ENCODE measurements at places on chromosomes 5 and 9. TPM values are rescaled to one million over a fixed set of nuclear protein-coding genes. Genes with fewer than 3 reads are reported as not detected.

- DNase-seq: peak; percentile 79
Measured at GRCh38 chr5:143063175-143063970, 293.2 kb downstream of the ARHGAP26 start.

DNA sequence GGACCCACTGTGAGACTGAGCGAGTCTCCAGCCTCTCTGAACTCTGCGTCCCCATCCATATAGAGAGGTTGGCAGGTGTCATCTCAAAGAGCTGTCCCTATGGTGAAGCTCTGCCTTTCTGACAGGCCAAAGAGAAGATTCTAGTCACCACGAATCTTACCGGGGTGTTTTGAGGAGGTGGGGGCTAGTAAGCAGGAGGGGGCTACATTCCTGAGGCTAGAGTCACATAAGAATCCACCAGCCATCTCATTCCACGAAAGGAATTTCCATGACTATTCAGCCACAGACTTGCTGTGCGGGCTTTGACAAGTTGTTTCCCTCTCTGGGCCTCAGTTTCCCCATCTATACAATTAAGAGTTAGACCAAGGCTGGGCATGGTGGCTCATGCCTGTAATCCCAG lies 16.3 kb downstream of the PDGFRB start:
- DNase-seq: no peak

DNA sequence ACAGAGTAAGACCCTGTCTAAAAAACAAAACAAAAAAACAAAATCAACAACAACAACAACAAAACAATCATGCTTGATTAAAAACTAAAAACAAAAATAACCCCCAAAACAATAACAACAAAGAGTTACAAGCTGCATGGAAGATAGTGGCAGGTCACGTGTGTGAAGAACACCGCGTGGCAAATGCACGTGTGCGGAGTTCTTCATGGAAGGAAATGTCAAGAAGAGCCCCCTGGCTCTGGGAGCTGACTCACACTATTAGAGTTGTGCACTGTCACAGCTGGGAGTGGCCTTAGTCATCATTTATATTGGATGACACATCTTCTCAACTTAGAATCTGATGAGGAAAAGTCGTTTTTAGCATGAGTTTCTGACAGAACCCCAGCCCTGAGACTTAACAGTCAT lies 110.5 kb downstream of the JMY start:
- no peak for DNase-seq

- DNase-seq: no peak
Measured at GRCh38 chr9:132894862-132895835, 16.5 kb downstream of the SPACA9 start.

DNA sequence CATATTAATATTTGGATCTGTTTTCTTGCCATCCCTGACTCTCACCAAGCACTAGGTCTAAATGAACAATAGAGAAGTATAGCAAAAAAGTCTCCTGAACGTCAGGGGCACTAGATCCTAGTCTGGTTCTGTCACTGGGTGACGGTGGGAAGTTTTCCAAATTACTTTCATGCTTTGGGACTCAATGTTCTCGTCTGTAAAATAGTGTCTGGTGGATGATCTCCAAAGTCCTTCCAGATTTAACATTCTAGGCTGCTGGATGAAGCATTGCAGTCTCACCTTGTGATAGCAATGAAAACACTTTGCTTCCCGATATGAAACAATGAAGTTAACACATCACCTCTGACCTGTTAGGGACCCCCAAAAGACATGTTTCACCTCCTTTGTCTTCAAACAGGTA lies 199.3 kb downstream of the SEC61B start:
- DNase-seq: no peak

DNA sequence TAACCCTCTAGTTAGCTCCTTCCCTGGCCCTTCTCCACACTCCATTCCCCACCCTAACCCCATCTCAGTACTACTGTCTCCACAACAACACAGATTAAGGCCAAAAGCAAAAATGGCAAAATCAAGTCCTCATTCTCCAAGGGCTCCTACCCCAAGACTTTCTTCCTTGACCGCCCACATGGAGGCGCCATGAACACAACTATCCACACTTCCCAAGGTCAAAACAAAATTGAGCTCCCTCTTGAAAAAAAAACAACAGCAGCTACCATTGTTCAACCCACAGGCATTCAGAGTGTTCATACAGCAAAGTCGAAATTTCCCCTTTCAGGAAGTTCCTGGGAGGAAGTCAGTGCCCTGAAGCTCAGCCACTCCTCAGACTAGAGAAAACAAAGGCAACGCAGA lies 54.4 kb downstream of the GNAQ start:
- DNase-seq: peak; percentile 63

GRCh38 chr5:2143088-2143487 lies 260.4 kb upstream of the IRX4 start:
- DNase-seq: no peak

GRCh38 chr5:22242532-22242931 lies 610.6 kb downstream of the CDH12 start:
- no peak for DNase-seq

GRCh38 chr9:99365233-99365980 lies 143.3 kb downstream of the SEC61B start:
- DNase-seq: no peak

DNA sequence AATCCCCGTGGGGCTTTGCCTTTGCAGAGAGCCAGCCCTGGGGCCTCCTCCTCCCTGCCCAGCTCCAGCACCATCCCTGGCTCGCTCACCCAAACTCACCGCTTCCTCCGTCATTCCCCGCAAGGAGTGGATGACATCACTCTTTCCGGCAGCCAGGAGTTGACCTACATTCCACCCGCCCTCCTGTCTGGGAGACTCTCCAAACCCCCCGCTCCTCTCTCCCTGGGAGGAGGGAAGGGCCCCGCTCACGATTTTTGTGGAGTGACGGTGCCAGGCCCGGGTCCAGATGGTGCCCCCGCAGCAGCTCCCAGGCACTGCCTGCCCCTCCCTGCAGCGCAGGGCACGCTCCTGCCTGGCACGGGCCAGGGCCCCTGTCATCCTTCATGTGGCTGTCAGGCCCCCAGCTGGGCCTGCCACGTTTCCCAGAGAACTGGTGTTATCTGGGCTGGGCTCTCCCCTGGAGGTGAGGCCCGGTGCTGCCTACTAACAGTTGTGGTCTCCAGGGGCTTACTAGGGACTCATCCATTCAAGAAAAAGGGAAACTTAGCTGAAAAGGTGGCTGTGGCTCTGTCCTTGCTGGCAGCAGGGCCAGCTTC lies 52.3 kb downstream of the NTNG2 start:
- DNase-seq: peak; percentile 82

DNA sequence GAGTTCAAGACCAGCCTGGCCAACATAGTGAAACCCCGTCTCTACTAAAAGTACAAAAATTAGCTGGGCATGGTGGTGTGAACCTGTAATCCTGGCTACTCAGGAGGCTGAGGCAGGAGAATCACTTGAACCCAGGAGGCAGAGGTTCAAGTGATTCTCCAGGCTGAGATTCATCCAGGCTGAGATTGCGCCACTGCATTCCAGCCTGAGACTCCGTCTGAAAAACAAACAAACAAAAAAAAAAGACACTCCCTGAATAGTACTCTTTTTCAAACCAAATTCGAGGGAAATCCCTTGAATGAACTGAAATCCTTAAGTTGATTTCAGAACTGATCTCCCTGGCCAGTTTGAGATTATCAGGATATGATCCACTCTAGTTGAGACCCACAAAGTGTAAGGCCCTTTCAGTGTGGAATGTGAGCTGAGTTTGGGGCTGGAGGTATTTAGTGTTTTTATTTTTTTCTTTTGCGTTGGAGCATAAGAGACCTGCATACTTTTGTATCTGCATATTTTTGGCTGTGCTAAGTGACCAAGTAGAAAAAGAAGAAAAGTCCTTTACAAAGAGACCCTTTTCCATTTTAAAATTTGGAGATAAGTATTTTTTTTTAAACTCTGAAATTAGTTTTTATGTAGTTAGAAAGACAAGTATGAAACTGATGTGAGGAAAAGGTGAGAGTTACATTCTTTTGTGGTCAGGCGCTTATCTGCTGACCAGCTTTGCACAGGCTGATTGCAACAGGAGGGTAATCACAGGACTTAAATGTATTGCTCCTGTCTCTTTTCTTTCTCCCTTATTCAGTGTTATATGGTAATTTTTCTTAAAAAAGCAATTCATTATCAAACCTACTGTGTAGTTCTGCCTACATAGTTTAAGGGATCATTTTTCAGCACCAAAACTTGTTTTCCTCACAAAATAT lies 42.9 kb downstream of the TMEFF1 start:
- no peak for DNase-seq

GRCh38 chr5:16856531-16856930 lies 79.6 kb downstream of the MYO10 start:
- no peak for DNase-seq

- no peak for DNase-seq
Measured at GRCh38 chr9:108182950-108183381, 672.8 kb downstream of the ACTL7B start.

GRCh38 chr5:172659909-172660628 lies 19.0 kb downstream of the NEURL1B start:
- peak; percentile 94 for DNase-seq

DNA sequence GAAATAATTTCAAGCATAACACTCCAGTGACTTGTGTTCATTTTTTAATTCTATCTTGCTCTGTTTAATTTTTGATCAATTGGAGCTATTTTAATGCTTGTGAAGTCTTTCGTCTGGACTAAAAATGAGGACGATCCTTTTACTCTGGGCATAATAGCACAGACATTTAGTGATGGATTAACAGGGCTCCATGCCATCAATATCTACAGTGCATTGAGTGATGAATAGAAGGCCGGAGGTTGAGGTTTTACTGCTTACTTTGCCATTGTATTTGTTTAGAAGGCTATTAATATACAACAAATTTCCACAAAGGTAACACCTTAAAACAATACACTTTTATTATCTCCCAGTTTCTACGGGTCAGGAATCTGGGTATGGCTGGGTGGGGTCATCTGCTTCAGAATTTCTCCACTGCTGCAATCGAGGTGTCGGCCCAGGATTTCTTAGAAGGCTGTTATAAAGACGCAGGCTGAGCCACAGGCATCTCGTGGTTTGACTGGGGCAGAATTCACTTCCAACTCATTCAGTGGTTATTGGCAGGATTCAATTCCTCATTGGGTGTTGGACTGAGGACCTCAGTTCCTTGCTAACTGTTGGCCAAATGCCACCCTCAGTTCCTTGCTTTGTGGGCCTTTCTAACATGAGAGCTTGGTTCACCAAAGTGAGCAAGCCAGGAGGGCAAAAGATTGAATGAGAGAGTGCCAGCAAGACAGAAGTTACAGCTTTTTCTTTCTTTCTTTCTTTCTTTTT lies 265.4 kb upstream of the VLDLR start:
- DNase-seq: no peak

DNA sequence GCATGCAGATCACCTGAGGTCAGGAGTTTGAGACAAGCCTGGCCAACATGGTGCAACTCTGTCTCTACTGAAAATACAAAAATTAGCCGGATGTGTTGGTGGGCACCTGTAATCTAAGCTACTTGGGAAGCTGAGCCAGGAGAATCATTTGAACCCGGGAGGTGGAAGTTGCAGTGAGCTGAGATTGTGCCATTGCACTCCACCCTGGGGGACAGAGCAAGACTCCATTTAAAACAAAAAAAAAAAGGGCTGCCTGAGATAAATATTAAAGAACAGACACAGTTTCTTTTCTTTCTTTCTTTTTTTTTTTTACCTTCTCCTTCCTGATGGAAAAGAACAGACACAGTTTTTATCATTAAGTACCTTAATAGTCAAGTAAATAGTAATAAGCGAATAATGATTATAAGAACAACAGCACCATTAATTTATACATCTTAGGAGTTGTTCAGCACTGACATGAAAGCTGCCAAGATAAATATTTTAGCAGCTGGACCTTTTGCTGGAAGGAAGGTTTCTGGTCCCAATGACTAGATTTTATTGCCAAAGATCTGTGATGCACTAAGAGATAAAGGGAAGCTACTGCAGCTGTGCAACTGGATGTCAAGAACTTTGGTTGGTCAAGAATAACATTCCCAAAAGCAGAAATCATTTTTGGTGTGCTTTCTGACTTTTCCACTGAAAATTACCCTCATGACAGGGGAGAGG lies 7.0 kb downstream of the CENPP start:
- DNase-seq: peak; percentile 44

DNA sequence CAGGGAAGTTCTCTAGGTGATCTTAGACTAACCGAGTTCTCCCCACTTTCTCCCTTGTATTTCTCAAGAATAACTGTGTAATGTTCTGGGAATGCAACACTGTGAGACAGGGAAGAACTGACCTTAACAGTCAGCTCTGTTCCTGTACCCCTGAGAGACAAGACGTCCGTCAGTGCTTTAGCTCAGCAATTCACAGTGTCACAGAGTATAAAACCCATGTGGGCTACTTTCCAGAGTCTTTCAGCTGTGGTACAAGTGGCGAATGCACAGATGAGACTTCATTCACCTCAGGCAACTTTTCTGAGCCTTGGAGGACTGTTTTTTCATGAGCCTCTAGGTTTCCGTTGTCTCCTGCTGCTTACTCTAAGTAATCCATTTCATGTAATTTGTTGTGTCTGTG lies 458.8 kb downstream of the SPATA31D1 start:
- no peak for DNase-seq

PTGR1 gene
- 46.8 TPM for total RNA-seq

C5orf52 gene
- total RNA-seq: not detected

ADAMTS13 gene
- 3.1 TPM for total RNA-seq

WDR38 gene
- total RNA-seq: not detected

NADK2 gene
- 41.3 TPM for total RNA-seq

GADD45G gene
- 54.0 TPM for total RNA-seq

Data from left ventricle myocardium superior (tissue), 1 donor.